CD4-positive, alpha-beta T cell treated with Interleukin-2 at 100 ng/mL for 4 hours (primary cell): ENCODE measurements at places on chromosomes 3 and 15.
A peak's percentile ranks its signal among the peaks of the same experiment; 100 is the strongest.

GRCh38 chr15:39788800-39789565 lies 6.3 kb upstream of the FSIP1 start:
- DNase-seq: no peak

DNA sequence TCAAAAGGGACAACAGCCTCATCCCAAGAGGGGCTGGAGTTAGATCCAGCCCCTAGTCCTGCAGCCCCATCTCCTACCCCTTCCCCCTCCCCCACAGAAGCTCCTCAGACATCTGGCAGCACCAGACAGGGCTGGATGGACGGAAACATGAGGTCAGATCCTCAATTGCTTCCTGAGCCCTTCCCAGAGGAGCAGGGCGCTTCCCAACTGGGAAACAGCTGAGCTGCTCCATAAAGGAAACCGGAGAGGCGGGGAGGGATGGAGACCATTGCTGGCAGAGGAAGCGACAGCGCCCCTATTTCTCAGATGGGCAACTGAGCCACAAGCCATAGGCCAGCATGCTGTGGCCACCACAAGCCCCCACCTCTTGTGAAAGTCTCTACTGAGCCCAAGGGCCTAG lies 18.3 kb upstream of the CYP11A1 start:
- DNase-seq: no peak

- DNase-seq: no peak
Measured at GRCh38 chr3:58683466-58683865, 16.9 kb upstream of the FAM3D start.

- no peak for DNase-seq
Measured at GRCh38 chr3:3848923-3849275, 49.7 kb downstream of the LRRN1 start.

- no peak for DNase-seq
Measured at GRCh38 chr15:35690698-35691116, 144.7 kb upstream of the DPH6 start.

- no peak for DNase-seq
Measured at GRCh38 chr3:119308355-119308754, 14.2 kb downstream of the ARHGAP31 start.

- DNase-seq: no peak
Measured at GRCh38 chr3:111237946-111238345, 166.3 kb downstream of the NECTIN3 start.

- DNase-seq: no peak
Measured at GRCh38 chr3:36945333-36945980, 603 bp upstream of the TRANK1 start.

DNA sequence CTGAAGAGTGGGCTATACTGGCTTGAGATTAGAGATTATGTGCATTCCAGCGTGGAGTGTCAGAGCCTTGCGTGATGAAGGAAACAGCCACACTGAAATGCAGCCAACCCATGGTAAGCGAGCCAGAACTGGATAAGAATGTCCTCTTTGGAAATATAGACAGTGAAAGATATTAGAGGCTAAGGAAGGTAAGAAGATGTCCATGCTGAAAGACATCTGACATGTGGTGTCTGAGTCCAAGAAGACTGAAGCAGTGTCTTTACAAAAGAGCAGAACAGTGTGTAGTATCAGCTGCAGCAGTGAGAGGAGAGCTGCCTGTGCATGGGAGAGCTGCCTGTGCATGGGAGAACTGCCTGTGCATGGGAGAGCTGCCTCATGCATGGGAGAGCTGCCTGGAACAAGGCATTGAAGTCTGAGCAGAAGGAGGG lies 672.2 kb downstream of the DIPK2A start:
- DNase-seq: no peak

DNA sequence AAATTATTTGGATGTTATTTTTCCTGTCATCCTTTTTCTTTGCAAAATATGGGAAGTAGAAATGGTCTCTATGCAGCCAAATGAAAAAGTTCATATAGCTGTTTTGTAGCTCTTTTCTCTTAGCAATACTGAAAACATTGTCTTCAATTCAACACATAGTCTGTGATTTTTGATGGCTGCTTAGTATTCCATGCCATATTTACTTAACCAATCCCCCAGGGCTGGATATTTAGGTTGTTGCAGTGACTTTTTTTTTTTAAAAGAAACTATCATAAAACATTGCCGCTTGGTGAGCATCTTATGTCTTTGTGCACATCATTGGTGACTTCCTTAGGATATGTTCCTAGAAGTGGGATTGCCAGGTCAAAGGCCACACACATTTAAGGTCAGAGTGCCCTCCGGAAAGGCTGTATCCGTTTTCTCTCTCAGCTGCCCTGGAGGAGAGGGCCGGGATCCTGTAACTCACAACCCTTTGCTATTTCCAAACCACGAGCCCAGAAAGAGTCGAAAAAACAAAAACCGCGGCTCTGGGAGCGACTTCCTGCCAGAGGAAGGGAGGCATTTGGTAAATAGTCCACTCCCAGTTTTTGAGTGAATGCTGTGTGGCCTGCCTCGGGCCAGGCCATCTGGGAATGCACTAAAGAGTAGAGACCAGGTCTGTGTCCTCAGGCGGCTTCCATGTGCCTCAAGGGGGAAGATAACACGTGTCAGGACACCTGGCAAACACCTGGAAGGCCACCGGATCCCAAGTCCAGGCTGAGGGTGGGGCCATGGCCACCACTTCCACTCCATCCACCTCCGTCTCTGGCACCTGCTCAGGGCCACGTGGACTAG lies 41.9 kb downstream of the SMAD6 start:
- DNase-seq: no peak

DNA sequence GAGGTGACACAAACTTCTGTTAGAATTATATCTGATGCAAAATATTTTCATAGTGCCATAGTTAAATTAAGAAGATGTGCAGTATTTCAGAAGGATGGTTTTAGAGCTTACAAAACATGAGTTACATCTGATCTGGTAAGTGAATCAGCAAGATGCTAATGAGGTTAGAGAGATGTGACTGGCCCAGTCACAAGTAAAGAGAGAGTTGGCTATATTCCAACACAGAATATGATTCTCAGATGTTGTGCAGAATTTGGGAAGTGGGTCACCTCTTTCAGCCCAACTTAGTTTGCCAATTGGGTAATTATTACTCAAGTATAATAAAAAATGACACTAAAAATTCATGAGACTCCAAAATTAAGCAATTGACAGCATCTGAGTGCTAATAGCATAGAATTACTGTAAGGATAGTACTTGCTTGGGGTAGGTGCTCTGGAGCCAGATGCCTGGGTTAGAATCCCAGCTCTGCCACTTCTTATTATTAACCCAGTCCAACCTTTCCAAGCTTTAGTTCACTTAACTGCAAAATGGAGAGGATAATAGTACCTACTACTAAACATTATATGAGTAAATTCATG lies 30.8 kb downstream of the P2RY1 start:
- no peak for DNase-seq

GRCh38 chr15:96043591-96044171 lies 286.8 kb upstream of the NR2F2 start:
- DNase-seq: no peak

- no peak for DNase-seq
Measured at GRCh38 chr3:190810957-190811356, 51.5 kb downstream of the GMNC start.

- DNase-seq: no peak
Measured at GRCh38 chr3:126523745-126524428, at the start of gene CHST13. TSS of gene CHST13 (plus strand) at chr3:126524155. CDS start at chr3:126524333, 178 bp downstream.

GRCh38 chr3:121431726-121432517 lies 113.9 kb downstream of the POLQ start:
- peak; percentile 77 for DNase-seq

DNA sequence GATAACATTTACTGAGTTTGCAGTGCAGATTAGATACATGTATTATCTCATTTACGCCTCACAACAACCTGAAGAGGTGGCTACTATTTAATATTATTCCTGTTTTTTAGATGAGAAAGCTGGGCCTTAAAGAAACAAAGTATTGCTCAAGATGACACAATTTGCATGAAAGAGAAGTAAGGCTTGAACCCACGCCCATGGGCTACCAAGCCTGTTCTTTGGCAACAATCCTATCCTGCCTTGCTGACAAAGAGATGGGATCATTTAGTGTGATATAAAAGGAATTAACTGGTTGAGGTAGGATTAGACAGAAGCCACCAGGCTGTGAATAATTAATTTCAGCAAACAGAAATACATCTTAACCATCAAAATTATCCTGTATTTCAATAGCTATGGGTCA lies 9.2 kb upstream of the LDHAL6B start:
- DNase-seq: no peak

DNA sequence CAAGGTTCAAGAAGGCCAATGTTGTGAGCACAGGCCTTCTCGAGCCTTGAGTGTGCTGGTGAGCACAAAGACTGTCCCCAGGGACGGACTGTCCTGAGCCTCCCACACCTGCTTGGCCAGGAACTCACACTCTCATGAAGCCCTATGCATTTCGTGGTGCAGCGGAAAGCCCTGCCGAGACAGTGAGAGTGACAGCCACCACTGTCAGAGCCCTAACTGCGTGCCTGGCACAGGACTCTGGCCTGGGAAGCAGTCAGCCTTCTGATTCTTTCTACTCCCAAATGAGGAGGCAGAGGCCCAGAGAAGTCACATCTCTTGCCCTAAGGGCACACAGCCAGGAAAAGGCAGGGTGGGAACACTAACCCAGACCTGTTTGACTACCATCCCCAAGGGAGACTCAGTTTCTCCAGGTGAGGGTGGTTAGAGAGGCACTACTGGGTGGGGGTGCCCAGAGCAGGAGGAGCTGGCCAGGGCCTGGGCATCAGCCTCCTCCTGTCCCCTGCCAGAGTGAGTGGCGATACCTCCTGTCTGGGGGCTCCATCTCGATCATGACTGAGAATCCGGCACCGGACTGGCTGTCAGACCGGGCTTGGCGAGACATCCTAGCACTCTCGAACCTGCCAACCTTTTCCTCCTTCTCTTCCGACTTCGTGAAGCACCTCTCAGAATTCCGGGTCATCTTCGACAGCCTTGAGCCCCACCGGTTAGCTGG lies 50.8 kb downstream of the SEMA3G start:
- DNase-seq: no peak

DNA sequence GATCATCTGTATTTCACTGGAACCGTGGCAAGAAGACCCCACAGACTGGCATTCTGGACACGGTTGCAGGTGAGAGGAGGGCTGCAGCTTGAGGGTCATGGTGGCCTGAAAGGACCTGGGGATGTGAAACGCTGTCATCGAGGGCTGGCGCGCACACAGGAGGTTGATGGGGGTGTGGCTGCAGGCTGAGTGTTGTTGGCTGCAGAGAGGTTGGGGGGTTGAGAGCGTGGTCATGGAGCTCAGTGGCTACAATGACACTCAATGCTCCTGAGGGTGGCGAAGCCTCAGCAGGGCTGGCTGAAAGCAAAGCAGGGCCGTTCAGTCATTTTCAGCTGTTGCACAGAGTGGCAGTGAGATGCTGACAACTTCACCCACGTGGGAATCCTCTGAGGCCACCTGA lies 21.0 kb downstream of the CPN2 start:
- no peak for DNase-seq

DNA sequence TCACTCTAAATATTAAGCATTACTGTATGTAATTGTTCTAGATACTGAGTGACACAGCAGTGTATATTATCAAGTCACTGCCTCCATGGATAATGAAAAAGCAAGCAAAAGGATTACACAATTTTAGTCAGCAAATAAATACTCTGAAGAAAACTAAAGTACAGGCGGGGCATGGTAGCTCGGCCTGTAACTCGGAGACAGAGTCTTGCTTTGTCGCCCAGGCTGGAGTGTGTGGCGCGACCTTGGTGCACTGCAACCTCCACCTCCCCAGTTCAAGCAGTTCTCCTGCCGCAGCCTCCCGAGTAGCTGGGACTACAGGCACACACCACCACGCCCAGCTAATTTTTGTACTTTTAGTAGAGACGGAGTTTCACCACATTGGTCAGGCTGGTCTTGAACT lies 32.7 kb downstream of the RBM6 start:
- no peak for DNase-seq

- no peak for DNase-seq
Measured at GRCh38 chr15:89335298-89336041, 846 bp upstream of the POLG start.

- no peak for DNase-seq
Measured at GRCh38 chr15:101376615-101377395, 81.8 kb upstream of the SNRPA1 start.

DNA sequence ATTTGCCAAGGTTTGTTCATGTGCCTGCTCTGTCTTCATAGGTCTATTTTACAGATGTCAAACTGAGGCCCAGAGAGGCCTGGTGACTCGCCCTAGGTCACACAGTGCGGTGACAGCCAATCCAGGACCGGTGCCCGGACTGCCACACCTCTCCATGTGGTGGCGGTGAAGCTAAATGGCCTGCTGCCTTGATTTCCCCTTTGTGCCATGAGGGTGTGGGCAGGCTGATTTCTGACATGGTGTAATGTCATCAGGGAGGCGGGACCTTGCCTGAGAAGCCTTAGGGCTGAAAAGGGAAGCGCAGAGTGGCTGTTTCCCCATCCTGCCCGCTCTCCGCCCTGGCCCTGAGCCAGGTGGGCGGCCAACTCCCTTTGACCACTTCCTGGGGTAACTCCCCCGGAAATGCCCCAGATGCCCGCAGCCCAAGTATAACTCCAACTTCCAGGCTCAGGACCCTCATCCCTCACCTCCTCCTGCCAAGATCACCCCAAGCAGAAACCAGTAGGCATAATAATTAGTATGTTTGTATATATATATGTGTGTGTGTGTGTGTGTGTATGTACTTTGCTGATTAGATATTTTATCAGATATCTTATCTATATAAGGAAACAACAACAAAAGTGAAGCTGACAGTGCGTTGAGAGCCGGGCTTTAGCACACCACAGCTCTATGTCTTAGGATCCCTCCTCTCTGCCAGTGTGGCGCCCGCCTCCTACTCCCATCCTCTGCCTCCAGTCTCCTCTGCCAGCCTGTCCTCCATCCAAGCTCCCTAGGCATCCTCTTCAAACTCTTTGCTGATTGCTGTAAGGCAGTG lies 63.9 kb downstream of the IQSEC1 start:
- DNase-seq: peak; percentile 63

- DNase-seq: no peak
Measured at GRCh38 chr3:115398506-115398905, 224.8 kb upstream of the GAP43 start.

GRCh38 chr3:155024006-155024638 lies 56.0 kb upstream of the MME start:
- no peak for DNase-seq

DNA sequence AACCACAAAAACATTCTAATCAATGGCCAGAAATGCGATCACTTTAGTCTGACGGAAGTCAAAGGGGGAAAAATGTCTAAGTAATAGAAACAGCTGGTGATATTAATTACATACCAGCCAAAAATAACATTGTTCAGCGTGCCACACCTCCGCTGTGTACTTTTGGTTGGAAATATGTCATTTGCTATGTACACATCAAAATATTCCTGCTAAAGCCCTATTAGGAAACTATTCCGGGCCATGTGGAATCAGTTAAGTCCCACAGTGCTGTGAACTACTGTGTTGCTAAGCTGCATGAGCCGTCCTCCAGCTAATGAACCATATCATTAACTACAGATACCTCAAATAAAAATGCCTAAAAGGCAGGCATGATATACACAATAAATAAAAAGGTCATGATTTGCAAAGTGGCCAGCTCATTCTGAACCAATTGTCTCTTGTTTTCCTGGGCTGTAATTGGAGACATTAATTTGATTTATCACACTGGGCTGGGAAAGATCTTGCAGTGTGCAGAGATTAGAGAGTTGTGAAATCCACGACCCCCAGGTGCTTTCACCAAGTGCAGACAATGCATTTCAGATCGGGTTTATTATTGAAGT lies 200.5 kb upstream of the LRTM1 start:
- no peak for DNase-seq
